ENCODE measurements at places on chromosomes 16 and 17.

- DNase-seq, result no peak
Observed at GRCh38 chr17:29880031-29880430, 50.0 kb downstream of the SSH2 start.

GRCh38 chr16:27270349-27270748 lies 1.8 kb upstream of the NSMCE1 start:
- DNase-seq, result no peak

GRCh38 chr17:39244600-39245570 lies 19.1 kb upstream of the STAC2 start:
- DNase-seq, result peak; percentile 63

GRCh38 chr17:80363518-80364090 lies 51.4 kb upstream of the ENDOV start:
- DNase-seq, result no peak

- DNase-seq, result peak; percentile 95
Observed at GRCh38 chr17:7836596-7837407, 2.8 kb downstream of the KDM6B start.

GRCh38 chr16:74226338-74226954 lies 70.2 kb upstream of the PSMD7 start:
- peak; percentile 5 for DNase-seq

GRCh38 chr16:16790597-16790996 lies 411.7 kb downstream of the NPIPA7 start:
- no peak for DNase-seq

DNA sequence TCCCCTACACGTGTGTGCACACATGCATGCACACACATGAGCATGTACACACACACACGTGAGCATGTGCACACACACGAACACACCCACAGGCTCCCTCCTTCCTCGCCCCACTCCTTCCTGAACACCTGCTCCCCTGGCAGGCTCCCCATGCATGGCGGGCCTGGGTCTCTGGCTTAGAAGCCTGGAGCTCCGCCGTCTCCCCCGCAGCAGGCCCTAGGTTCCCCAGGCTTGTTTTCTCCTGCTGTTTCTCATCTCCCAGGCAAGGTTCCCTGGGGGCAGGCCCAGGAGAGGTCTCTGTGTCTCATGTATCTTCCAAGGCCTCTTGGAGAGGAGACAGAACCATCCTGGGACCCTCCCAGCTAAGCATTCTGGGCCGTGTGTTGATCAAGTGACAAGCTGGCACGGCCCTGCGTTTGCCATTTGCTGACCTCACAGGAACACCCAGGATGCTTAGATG lies 202.3 kb upstream of the CIBAR2 start:
- DNase-seq, result no peak

DNA sequence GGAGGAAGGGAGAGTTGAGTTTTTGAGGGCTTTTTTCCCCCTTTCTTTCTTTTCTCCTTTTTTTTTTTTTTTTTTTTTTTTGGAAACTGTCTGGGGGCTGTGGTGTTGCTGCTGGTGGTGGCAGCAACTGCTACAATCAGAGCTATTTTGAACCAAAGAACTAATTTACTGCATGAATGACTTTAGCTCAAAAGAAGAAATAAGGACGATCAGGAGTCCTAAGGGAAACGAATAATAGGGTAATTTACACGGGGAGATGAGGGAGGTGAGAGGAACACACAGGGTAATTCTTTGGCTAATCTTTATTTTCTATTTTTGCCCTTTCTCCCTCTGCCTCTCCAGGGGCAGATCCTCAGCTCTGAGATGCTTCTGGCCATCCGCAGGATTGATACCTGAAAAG lies 119.8 kb downstream of the TMEM132E start:
- DNase-seq, result no peak

- no peak for DNase-seq
Observed at GRCh38 chr17:57442914-57443571, 186.7 kb downstream of the MSI2 start.

DNA sequence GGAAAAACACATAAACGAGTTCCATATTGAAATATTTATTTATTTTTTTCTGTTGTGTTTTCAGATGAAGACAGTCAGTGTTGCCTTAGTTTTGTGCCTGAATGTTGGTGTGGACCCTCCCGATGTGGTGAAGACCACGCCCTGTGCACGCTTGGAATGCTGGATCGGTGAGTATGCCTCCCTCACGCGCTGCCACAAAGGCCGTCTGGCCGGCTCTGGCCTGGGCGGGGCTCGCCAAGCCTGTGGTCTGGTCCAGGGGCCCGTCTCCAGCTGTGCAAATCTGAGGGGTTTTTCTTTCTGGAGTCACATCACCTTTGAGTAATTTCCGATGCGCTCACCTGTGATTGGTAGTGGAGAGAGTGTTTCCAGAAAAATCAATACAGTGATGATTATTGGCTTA lies 81.0 kb downstream of the RPTOR start:
- DNase-seq, result no peak

DNA sequence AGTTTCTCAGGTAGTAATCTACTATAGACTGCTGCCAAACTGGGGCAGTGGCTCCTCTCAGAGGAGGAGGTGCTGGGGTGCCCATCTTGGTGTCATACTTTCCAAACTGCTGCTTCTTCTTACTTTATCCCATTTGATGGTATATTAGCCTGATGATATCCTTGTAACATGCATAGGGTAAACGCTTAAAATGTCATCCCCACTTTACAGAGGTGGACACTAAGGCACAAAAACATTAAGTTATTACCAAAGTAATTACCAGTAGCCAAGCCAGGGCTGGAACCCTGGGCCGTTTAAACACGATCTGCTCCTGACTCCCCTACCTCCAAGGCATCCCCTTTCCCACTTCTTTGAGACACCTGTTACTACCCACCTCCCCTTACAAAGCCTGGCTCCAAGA lies 37.8 kb upstream of the CSNK2A2 start:
- no peak for DNase-seq

DNA sequence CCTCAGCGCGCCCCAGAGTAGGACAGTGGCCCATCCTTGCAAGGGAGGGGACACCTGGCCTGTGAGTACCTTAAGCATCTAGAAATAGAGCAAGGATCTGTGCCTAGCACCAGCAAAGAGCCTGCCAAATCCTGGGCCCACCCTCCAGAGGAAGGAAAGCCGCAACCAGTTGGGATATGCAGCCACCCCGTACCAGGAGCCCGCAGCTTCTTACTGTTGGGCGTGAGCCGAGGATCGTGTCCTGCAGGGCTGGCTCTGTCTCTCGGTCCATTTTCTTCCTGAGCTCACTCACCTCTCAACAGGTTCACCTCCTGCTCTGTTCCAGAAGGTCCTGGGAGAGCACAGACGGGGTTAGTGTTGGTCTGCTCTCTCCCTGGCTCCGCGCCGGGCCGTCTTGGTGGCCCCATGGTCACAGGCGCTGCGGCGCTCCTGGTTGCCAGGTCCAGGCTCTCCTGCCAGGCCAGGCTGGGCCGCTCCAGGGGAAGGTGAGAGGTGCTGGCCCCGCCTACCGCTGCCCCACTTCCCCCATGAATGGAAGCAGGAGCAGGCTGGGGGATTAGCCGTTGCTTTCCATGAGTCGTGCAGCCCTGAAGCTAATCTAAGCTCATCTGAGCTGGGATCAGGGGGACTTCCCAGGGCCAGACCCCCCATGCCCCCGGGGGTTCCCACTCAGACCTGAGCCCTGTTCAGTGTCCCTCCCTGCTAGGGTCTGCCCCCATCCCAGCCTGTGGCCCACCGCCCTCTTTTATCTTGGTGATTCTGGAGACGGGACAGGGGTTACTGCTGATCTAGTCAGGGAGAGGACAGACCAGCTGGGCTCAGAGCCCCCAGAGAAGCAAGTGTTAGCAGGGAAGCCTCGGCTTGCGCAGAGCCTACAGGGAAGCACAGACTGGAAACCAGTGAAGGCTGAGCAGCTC lies 12.7 kb downstream of the ENDOV start:
- DNase-seq, result no peak
